A549 treated with CpdA at 1 μM for 4 hours (cell line): ENCODE measurements at places on chromosomes 3 and 15. TPM values are rescaled to one million over a fixed set of nuclear protein-coding genes. Genes with fewer than 3 reads are reported as not detected.

The GRK7 gene
- 0.02 to 0.06 TPM (median 0.03 TPM) in 3 of 5 replicates, not detected in the others for total RNA-seq

The C3orf85 gene
- not detected in 5 replicates for total RNA-seq

The TEX55 gene
- total RNA-seq, result 0.03 TPM in 1 of 5 replicates, not detected in the others

The CPLX3 gene
- not detected in 5 replicates for total RNA-seq

The TRPM1 gene
- not detected in 5 replicates for total RNA-seq

The GANC gene
- total RNA-seq, result 4.8 to 8.3 TPM (median 7.5 TPM) in 5 replicates

The SRGAP3 gene
- 0.62 to 0.89 TPM (median 0.71 TPM) in 5 replicates for total RNA-seq

The UROC1 gene
- total RNA-seq, result not detected in 5 replicates

The CCDC9B gene
- 14.7 to 20.5 TPM (median 17.0 TPM) in 5 replicates for total RNA-seq

The LEKR1 gene
- total RNA-seq, result 0.36 to 1.0 TPM (median 0.51 TPM) in 5 replicates
